ENCODE measurements at places on chromosomes 7 and 10.

- no peak for DNase-seq
These were observed 145.0 kb upstream of the ZMIZ1 start for GRCh38 chr10:78923647-78924318.

DNA sequence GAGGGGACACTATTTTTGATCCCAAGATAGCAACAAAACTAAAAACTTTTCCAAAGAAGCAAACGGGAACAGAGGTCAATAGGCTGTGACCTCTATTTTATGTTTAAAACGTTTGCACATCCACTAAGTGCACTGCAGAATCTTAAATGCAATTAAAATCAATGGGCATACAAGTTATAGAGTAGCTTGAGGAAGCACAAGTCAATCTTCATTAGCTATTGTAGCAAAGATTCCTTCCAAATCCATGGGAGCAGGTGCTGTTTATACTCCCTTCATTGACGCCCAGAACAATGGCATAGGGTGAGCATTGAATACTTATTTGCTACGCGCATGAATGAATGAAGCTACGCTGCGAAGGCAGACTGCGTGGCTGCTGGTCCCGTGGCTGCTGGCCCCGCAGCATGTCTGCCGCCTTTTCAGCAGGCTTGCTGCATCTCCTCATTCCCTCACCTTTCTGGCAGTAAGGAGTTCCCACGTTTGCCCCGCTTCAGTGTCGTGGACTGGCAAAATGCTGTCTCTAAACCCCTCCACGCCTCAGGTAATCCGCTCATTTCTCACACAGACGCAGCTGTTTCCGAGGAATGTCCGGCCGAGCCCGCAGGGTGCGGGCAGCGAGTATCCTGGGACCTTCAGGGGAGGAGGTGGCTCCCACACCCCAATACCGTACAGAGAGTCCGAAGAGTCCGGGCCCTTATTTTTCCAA lies 754 bp upstream of the PHYHIPL start:
- no peak for DNase-seq

DNA sequence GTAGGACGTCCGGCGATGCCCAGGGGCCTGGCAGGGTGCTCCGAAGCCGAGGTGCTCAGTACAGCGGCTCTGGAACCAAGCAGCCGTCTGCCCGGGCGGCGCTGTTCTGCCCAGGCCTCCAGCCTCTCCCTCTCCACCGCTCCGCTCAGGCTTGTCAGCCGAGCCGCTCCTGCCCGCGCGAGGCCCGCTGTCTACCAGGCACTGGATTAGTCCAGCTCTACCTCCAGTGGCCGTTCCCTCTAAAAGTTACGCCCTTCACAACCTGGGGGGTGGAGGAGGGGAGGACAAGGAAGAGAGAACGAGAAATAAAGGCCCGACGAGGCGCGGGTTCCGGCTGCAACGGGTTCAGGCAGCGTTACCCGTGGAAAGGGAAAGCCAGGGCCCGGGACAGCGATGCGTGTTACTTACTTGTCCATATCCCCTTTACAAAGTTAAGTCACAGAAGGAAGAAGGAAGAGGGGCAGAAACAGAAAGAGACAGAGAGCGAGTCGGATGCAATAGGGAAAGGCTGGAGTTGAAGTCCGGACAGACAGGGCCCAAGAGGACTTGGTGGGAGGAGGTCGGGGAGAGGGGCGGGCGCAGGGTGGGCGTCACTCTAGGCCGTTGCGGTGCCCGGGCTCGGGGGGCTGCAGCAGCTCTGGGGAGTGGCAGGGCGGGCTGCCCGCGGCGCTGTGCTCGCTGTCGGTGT lies 2.8 kb downstream of the SP8 start:
- no peak for DNase-seq

DNA sequence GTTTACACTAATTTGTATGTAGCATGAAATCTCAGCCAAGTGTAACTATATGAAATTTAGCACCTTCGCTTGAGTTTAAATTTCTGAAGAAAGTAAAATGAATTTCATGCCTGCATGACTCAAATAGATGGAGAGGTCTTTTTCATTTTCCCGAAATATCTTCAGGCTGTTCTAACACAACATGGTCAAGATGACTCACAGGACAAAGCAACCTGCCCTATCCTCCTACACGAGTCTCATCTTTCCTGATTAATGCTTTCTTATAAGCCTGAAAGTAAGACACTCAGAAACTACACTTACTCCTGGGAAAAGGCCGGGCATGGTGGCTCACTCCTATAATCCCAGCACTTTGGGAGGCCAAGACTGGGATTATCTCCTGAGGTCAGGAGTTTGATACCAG lies 41.2 kb downstream of the CH25H start:
- no peak for DNase-seq

DNA sequence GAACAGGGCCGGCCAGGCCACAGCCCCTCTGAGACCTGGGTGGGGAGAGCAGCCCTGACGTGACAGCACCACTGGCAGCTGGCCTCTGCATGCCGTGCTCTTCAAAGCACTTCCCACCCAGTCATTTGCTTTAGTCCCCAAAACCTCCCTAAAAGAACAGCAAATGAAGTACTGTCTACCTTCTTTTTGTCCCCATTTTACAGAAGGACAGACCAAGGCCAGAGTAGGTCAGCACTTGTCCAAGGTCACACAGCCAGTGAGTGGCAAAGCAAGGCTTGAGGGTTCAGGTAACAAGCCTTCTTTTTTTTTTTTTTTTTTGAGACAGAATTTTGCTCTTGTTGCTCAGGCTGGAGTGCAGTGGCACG lies 15.1 kb downstream of the ATP6V1F start:
- no peak for DNase-seq

GRCh38 chr10:34817054-34817453 lies 2.0 kb upstream of the PARD3 start:
- DNase-seq, result no peak

- DNase-seq, result peak; percentile 91
These were observed at the start of gene VGF for GRCh38 chr7:101165075-101165957. TSS of gene VGF (minus strand) at chr7:101165569. CDS start at chr7:101164843, 726 bp downstream.

DNA sequence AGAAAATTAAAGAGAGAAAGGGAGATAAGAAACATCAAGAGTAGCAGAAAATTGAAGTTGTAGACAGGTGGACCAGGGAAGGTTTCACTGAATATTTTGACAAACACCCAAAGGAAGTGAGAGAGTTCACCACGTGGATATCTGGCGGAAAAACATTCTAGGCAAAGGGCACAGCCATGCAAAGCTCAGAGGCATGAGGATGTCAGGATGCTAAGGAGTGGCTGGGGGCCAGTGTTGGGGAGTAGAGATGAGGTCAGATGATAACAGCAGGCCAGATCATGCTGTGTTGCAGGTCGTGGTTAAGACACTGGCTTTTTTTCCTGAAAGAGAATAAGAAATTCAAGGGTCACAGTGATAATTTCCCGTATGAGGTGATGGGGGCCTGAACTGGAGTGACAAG lies 181.9 kb downstream of the DGKI start:
- no peak for DNase-seq

- peak; percentile 9 for DNase-seq
These were observed 94.2 kb downstream of the NKX6-2 start for GRCh38 chr10:132691711-132692153.

DNA sequence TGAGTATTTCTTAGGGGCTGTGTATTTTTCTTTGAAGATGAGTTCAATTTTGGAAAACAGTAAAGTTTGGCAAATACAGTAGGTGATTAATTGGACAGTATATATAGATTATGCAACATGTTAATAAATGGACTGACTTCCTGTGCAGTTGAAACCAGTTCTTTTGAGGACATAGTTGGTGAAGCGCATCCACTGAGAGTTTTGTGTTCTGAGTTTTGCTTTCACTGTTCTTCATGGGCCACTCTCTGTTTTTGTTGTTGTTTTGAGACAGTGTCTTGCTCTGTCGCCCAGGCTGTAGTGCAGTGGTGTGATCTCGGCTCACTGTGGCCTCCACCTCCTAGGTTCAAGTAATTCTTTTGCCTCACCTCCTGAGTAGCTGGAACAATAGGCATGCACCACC lies 109.0 kb downstream of the SDHAF3 start:
- no peak for DNase-seq

GRCh38 chr7:151984612-151985011 lies 28.4 kb downstream of the GALNTL5 start:
- DNase-seq, result no peak

DNA sequence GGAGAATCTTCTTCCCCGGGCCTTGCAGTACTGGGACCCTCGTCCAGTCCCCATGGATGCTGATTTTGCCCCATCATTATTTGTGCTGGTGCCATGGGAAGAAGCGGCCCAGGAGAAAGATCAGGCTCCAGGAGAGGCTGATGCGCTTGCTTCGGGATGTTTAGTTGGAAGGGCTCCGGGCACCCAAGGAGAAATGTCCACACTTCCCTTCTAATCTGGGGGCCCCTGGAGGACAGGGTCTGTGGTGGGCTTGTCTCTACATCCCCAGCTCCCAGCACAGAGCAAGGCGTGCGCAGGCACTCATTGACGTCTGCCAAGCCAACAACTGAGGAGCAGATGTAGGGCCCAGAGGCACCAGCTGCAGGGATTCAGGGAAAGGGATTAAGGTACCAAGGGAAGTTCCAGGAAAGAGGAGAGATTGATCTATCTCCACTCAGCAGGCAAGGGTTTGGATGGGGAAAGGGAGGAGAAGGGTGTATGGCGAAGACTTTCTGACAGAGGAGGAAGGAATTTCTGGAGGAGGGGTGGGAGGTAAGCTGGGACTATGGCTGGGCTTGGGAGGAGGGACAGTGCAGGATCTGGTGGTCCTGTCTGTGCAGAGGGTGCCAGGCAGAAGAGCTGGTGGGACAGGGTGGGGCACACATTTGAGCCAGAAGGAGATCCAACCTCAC lies 38.7 kb upstream of the LEP start:
- no peak for DNase-seq

All from left ventricle myocardium inferior (tissue), 1 donor.